Naive thymus-derived CD4-positive, alpha-beta T cell (primary cell): ENCODE measurements at places on chromosomes 3 and 15.

GRCh38 chr3:33441225-33441976, 1.2 kb upstream of the UBP1 start:
- H3K4me3 ChIP-seq: peak overlapping the region; percentile 82
- peaks cover 29% of the 10 kb centered on the region for H3K4me1 ChIP-seq
- H3K36me3 ChIP-seq: no peaks in the 10 kb centered on the region
- H3K27ac ChIP-seq: peak overlapping the region; percentile 91

DNA sequence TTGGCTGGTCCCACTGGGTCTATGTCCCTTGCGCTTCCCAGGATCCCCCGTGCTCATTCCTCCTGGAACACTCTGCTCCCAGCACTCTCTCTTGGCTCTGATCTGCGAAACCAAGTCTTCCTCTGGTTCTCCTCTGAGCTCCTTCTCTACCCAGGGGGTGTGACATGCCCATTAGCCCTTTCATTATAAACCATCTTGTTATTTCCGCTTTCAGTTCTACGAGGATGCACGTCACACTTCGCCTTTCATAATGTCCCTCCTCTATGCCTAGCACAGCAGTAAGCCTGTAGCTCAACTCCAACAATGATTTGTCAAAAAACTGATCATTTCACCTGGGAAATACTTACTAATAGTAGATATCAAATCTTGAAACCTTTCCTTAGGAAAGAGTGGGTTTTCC, 52.0 kb upstream of the RAD18 start:
- H3K36me3 ChIP-seq: no peaks in the 10 kb centered on the region
- H3K4me3 ChIP-seq: no peak overlapping the region
- H3K27ac ChIP-seq: no peak overlapping the region
- H3K27me3 ChIP-seq: no peaks in the 10 kb centered on the region
- DNase-seq: no peak

DNA sequence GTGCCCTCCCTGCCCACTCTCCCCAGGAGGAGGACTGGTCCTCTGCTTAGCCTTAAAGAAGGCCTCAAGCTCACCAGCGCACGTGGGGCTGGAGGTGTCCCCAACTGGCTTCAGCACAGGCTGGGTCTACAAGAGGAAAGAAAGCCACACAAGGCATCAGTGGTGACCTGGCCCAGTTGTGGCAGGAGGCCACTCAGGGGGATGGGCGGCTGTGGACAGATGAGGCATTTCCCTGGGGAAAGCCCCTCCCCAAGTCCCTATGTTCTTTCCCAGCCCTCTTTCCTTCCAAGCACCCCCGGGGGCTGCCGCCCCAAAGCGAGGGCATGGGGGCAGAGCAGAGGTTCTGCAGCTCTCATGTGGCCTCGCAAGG, 155.2 kb upstream of the TLE3 start:
- no peak for DNase-seq
- H3K4me3 ChIP-seq: no peak overlapping the region
- peaks cover 5% of the 10 kb centered on the region for H3K4me1 ChIP-seq
- no peaks in the 10 kb centered on the region for H3K36me3 ChIP-seq
- H3K27ac ChIP-seq: no peak overlapping the region

- no peaks in the 10 kb centered on the region for H3K27me3 ChIP-seq
- DNase-seq: no peak
- no peaks in the 10 kb centered on the region for H3K36me3 ChIP-seq
- H3K4me3 ChIP-seq: no peak overlapping the region
- H3K4me1 ChIP-seq: no peaks in the 10 kb centered on the region
Measured at GRCh38 chr3:135917076-135917475, 48.5 kb upstream of the PPP2R3A start.

DNA sequence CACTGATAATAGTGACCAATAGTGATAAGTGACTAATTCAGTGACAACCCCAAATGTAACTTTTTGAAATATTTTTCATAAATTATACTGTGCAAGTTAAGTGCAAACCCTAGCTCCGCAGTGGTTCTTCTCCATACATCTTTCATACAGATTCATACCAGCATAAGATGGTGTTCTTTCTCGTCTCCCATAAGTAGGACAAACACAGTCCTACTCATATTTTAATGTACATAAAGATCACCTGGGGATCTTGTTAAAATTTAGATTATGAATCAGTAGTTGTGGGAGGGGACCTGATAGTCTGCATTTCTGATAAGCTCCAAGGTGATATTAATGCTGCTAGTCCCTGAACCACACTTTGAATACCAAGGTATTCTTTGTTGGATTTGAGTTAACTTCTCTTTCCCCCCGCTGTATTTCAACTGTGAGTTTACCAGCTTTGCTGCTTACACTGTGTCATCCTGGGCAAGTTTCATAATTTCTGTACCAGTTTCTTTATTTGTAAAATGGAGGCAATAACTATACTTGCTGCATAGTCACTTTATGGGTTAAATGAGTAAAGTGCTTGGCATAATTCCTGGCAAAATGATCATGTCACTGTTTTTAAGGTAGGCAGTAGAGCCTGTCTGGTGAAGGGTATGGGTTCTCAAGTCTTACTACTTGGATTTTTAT, 34.7 kb upstream of the C3orf38 start:
- H3K27me3 ChIP-seq: no peaks in the 10 kb centered on the region
- H3K27ac ChIP-seq: no peak overlapping the region
- peaks cover 21% of the 10 kb centered on the region for H3K36me3 ChIP-seq
- DNase-seq: no peak
- no peaks in the 10 kb centered on the region for H3K4me1 ChIP-seq
- no peak overlapping the region for H3K4me3 ChIP-seq

- H3K36me3 ChIP-seq: no peaks in the 10 kb centered on the region
- H3K27me3 ChIP-seq: no peaks in the 10 kb centered on the region
- no peaks in the 10 kb centered on the region for H3K4me1 ChIP-seq
- no peak overlapping the region for H3K27ac ChIP-seq
- no peak overlapping the region for H3K4me3 ChIP-seq
Measured at GRCh38 chr3:140580746-140581145, 97.1 kb upstream of the TRIM42 start.

- H3K27ac ChIP-seq: no peak overlapping the region
- H3K4me1 ChIP-seq: no peaks in the 10 kb centered on the region
- no peak overlapping the region for H3K4me3 ChIP-seq
- DNase-seq: no peak
Measured at GRCh38 chr3:172869368-172869771, 118.8 kb downstream of the ECT2 start.

DNA sequence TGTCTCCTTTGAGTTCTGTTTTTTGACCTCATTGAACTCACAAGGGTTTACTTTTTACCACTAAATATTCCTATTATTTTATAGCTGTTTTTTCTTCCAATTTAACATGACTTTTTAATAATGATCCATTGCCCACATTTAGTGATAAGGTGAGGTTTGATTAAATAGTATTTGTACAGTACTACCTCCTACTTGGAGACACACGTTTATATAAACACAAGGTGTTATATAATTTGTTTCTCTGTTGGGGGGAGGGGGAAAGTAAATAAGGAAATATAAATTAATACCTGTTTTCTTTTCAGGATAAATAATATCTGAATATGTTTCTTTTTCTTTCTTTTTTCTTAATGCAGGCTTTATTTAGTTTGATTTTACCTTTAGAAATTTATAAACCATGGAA, 281.3 kb downstream of the LPP start:
- no peaks in the 10 kb centered on the region for H3K36me3 ChIP-seq
- no peak overlapping the region for H3K4me3 ChIP-seq
- peaks cover 4% of the 10 kb centered on the region for H3K4me1 ChIP-seq
- H3K27me3 ChIP-seq: no peaks in the 10 kb centered on the region
- no peak for DNase-seq

DNA sequence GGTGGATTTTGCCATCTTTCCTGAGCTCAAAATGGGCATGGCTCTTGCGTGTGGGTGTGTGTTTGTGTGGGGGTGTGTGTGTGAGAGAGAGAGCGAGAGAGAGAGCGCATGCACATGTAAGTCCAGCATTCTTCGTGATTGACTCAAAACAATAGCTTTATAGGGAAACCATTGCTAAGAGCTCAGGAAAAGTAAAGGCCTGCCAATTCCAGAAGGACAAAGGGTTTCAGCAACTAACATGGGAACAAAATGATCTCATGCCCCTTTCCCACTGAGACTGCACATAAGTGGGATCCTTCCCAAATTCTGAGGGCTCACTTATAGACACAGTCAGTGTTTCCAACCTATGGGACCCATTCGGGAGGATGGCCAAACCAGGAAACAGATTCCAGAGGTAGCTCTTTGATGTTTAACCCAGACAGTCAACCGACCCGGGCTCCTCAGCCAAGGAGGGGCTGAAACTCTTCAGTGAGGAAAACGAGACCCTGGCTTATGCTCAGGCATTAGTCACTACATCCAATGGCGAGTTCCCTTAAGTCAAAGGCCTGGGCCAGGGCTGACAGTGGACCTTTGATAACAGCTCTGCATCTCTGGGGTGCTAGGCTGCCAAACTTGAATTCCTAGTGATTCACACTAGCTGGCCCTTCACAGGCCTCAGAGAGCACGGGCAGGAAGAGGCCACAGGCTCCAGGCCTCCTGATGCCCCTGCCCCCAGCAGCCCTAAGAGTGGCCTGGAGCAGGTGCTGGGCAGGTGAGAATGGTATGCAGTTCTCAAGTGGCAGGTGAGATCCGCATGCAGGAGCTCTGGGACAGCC, 305.0 kb upstream of the C2CD4B start:
- no peaks in the 10 kb centered on the region for H3K4me1 ChIP-seq
- H3K27me3 ChIP-seq: no peaks in the 10 kb centered on the region
- no peaks in the 10 kb centered on the region for H3K36me3 ChIP-seq

DNA sequence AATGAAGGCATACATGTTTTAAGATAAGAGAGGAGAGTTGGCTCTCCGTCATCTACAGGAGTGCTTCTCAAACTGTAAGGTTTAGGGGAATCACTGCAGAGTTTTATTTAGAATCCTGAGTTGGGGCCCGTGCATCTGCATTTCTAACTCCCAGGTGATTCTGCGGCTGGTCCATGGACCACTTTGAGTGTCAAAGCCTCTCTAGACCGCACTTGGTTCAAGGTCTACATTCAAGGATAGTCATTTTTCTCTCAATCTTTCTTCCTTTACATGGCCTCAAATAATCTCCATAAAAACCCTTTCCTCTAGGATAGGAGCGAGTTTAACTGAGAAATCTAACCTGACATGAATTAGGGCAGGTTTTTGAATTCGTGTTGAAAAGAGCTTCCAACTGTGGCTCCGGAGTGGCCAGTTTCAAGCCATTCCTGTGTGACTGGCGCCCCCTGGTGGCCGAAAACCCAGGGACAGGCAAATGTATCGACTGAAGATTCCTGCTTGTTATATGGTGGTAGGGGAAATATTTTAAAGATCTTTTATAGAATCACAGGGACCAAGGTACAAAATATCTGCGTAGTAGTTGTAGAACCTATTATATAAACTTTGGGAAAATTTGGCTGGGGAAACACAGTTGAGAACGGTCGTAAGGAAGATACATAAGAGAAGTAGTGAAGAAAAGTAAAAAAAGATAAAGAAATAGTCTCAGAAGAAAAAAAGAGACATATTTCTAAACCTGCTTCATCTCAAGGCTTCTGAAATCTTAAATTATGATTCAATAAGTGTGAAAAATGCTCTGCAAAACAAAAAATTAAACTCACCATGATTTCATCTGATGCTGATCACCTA, 11.9 kb downstream of the GABRR3 start:
- no peak overlapping the region for H3K27ac ChIP-seq
- H3K4me1 ChIP-seq: no peaks in the 10 kb centered on the region
- H3K4me3 ChIP-seq: no peak overlapping the region
- H3K27me3 ChIP-seq: no peaks in the 10 kb centered on the region
- H3K36me3 ChIP-seq: no peaks in the 10 kb centered on the region
- DNase-seq: peak; percentile 83

GRCh38 chr3:55235416-55235815, 251.7 kb downstream of the WNT5A start:
- H3K27me3 ChIP-seq: no peaks in the 10 kb centered on the region
- no peaks in the 10 kb centered on the region for H3K4me1 ChIP-seq
- H3K36me3 ChIP-seq: no peaks in the 10 kb centered on the region
- H3K27ac ChIP-seq: no peak overlapping the region
- DNase-seq: no peak

- no peak overlapping the region for H3K27ac ChIP-seq
- H3K4me3 ChIP-seq: no peak overlapping the region
- no peaks in the 10 kb centered on the region for H3K36me3 ChIP-seq
- no peak for DNase-seq
- no peaks in the 10 kb centered on the region for H3K27me3 ChIP-seq
- H3K4me1 ChIP-seq: peaks cover 30% of the 10 kb centered on the region
Measured at GRCh38 chr15:98694161-98694560, 45.8 kb downstream of the IGF1R start.

DNA sequence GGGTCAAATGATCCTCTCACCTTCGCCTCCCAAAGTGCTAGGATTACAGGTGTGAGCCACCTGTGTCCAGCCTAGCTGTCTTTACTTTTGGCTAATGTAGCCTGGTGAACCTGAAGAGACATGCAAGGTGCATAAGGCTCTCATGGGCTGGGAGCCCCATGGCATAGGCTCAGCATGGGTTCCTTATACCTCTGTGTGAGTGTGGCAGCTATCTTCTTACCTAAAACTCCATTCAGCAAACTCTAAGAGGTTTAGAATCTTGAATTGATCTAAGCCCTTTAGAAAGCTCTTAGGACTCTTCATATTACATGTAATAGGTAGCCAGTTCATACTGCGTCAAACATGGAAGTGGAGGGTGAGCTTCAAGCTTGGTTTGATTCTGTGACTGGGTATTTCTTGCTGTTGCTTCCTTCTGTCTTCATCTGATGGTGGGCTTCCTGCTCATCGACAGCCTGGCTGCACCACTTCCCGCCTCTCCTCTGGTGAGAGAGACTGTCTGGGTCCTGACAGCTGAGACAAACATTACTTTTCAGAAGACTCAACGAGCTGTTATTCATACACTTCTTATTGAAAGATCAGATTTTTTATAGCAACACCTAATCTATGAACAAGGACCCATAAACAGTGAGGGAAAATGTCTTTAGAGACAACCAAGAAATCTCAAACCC, 19.2 kb upstream of the TKT start:
- H3K27ac ChIP-seq: no peak overlapping the region
- H3K36me3 ChIP-seq: no peaks in the 10 kb centered on the region
- H3K27me3 ChIP-seq: no peaks in the 10 kb centered on the region
- H3K4me1 ChIP-seq: no peaks in the 10 kb centered on the region

- H3K36me3 ChIP-seq: no peaks in the 10 kb centered on the region
- H3K4me1 ChIP-seq: no peaks in the 10 kb centered on the region
- DNase-seq: no peak
- no peak overlapping the region for H3K4me3 ChIP-seq
- H3K27ac ChIP-seq: no peak overlapping the region
- no peaks in the 10 kb centered on the region for H3K27me3 ChIP-seq
Measured at GRCh38 chr3:42441791-42442190, 31.4 kb upstream of the LYZL4 start.

DNA sequence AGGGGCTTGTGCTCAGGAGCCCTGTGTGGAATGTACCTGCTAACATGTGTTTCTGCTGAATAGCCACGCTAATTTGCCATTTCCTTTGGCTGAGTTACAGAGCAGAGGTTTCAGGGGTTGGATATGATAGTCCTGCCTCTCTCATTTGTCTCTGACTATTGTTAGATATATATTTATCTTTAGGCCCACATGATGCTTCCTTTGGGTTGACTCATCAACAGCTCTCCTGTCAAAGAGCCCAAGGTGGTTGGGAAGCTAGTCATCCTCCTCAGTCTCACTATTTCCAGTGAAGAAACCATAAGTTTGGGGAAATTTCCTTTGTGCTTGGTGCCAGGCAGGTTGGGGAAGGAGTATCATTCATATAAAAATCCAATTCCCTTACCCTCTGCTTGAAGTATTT, 1194.6 kb downstream of the ZPLD1 start:
- no peaks in the 10 kb centered on the region for H3K4me1 ChIP-seq
- no peak overlapping the region for H3K4me3 ChIP-seq
- no peak overlapping the region for H3K27ac ChIP-seq
- no peaks in the 10 kb centered on the region for H3K36me3 ChIP-seq
